ENCODE measurements at places on chromosomes 1 and 21.

DNA sequence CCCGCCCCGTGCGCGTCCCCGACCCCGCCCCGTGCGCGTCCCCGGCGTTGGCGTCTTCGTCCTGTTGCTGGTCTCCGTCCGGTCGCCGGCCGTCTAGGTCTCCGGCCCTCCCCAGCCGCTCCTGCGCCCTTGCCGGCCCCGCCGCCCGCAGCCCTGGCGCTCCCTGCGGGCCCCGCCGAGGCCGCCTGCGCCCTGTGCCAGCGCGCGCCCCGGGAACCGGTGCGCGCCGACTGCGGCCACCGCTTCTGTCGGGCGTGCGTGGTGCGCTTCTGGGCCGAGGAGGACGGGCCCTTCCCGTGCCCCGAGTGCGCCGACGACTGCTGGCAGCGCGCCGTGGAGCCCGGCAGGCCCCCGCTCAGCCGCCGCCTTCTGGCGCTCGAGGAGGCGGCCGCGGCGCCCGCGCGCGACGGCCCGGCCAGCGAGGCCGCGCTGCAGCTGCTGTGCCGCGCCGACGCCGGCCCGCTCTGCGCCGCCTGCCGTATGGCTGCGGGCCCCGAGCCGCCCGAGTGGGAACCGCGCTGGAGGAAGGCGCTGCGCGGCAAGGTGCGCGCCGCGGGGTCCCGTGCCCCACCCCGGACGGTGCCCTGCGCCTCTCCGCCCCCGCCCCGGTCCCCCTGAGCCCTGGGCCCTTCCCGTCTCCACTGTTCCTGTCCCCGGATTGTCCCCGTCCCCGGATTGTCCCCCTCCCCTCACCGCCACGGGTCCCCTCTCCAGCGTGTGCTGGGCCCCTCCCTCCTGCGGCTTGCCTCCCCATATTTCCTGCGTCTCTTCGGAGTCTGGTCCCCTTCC is at the start of gene RNF187:
RNF187 (plus strand) TSS at position 47 of the 789 bp plus-strand sequence.
- peak; percentile 59 for DNase-seq

GRCh38 chr1:177922209-177922608 is 47.6 kb downstream of the SEC16B start:
- DNase-seq = no peak

DNA sequence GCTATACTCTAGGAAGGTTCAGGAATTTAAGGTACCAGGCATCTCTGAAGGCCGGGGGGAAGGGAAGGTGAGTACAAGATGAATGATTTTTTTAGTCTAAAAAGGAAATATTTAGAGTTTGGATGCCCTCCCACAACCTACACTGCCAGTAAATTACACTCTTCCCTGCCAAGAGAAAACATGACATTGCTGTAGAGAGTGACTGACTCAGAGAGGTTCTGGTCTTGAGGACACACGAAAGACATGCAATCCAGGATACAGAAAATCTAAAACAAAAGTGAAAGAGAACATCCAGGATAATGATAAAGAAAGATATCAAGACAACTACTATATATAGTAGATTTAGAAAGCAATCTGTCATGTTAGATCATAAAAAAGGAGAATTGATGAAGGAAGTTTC is 200.5 kb downstream of the TYW3 start:
- DNase-seq = no peak

GRCh38 chr1:231927431-231927830 is 300.8 kb downstream of the DISC1 start:
- DNase-seq = no peak

DNA sequence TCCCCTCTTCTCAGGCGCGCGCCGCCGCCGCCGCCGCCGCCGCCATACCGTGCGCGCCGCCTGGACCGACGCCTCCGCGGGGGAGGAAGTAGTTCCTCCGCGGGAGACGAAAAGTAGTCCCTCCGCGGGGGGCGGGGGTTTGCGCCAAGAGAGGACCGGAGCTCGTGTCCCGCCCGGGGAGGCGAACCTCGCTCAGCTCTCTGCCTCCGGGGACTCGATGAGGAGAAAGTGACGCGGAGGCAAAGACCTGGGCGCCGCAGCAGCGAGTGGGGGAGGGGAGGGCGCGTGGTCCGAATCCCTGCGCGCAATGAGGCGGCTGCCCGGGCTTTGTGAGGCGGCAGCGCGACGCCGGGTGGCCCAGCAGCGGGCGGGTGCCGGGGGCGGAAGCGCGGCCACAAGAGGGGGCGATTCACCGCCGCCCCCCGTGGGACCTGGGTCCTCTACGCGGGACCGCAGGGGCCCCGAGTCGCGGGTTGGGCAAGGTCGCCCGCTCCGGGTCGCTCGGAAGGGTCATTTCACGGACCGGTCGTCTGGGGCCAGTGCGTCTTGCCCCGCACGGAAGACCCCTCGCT is at the start of gene BRWD1:
BRWD1 (minus strand) TSS at position 62 of the 572 bp plus-strand sequence. CDS start 141 bp downstream, outside the sequence.
- DNase-seq = peak; percentile 82

DNA sequence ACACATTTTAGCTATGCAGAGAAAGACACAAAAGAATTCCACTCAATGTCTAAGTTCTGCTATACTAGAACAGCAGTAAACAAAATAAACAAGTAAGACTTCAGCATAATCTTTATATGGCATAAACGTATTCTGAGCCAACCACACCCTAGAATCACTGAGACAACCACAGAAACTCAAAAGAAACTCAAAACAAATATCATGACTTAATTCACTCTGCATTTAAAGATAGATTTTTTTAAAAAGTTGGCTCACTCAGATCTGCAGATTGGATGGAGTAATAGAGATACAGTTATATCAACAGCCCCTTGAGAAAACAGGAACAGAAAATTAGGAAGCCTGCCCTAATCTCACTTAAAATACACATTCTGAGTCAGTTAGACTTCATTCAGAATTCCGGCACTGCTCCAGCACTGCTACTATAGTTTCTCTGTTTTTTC is 95.0 kb downstream of the COL24A1 start:
- DNase-seq = no peak

DNA sequence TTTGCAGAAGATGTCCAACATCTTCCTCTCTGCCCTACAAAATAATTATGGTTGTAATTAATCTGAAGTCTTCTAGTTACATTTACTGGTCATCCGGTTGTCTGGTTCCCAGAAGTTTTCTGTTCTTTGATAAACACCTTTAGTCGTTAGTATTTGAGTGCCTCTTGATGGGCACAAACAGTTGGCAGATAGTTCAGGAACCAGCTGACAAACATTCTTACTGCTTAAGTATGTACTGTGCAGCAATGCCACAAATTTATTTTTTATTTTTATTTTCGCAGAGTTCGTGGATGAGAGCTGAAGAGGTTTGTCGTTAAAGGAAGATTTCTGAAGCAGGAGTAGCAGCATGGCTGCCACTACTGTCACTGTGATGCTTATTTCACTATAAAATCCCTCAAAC is 84.7 kb downstream of the RABGAP1L start:
- DNase-seq = no peak

DNA sequence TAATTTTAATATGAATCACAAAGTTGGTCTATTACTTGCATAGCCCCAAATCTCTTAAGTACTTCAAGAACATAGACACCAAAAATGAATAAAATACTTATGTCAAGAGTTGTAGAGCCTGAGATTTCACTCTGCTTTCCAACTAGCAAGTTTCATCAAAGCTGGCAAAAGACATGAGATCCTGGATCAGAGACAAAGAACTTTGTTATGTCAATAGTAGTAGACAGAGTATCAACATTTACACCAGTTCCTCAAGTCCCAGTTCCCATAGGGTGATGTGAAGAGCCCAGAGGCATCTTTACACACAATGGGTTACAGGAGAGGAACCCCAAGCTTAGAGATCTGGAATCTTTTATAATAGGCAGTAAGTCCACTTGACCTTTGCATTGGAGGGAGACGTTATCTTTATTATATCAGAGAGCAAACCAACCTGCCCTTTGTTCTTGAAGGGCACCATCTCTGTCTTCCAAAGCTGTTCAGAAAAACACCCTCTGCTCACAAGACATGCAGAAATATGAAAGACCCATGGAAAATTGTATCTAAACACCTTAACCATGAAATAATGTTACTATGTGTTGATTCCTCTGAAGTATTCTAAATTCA is 174.4 kb upstream of the GALNT2 start:
- DNase-seq = no peak

DNA sequence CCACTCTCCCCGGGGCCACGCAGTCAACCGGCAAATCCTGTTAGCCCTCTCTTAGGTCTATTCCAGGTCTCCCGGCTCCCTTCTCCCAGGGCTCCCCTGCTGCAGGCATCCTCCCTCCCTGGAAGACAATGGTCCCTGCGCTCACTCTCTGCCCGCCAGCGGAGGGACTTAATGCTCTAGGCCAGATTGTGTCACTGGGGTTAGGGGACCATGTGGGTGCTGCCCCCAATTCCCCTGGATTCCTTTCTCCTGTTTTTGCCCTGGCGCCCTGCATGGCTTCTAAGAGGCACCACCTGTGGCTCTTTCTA is 8.2 kb downstream of the FAM131C start:
- no peak for DNase-seq

DNA sequence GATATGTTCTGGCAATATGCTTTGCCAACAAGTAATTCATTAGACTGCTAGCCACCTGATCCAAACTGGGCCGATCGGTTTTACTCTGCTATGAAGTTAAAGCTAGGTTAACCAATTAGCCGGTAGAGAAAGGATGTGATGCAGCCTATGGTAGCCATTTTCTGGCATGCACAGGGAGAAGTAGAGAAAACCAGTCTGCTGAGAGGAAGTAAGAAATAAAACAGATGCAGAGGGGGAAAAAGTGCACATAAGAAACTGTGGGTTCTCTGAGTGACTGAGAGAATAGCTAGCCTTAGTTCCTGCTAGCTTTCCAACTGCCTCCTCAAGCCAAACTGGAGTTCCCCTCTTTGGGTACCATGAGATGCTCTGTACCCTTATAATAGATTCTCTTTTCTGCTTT is 52.8 kb downstream of the ARID4B start:
- DNase-seq = no peak

GRCh38 chr1:247204177-247204647 is 32.4 kb upstream of the ZNF124 start:
- no peak for DNase-seq

- no peak for DNase-seq
These were observed at the start of gene CHI3L1 for GRCh38 chr1:203186446-203187303. Gene CHI3L1 (minus strand): TSS chr1:203186704. CDS start chr1:203186623, 81 bp downstream.

DNA sequence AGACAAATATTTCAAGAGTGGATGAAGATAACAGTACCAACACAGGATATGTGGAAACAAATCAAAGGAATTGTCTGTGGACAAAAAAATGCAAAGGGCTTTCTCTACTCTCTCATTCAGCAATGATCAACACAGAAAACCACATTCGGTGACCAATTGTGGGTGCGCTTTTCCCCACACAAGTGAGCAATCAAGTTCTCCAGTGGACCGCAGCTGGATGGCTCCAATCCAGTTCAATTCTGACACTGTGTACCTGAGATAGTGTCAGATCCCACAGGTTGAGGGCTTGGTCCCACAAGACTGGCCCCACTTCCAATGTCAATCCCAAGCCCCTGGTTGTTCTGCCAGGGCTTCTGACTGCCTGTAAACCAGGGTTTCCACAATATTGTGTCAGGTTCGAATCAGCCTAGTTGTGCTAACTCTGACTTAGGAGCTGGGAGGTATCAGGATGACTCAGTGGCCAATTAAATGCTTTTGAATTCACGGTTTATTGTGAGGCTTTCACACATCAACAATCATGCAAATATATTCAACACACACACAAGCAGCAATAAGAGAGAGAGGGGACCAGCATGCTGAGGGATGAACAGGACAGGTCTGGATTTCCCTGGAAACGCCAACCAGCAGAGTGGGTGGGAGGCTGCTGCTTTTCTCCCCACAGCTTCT is 87.0 kb upstream of the BTG3 start:
- no peak for DNase-seq

DNA sequence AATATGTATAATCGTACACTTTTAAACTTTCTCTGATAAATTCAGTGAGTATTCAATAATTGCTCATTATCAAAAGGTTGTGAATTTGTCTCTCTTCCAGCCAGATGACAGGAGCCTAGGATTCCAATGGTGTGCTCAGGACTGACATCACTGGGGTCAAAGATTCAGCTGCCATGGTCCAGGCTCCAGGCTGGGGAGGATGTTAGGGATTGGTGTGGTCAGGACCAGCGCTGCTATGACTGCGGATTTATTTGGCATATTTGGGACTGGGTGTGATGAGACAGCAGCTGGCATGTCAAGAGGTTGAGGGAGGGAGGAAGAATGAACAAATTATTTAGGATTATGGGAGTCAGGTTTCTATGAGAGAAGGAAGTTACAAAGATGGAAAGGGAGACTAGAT is 48.2 kb upstream of the ABCA4 start:
- no peak for DNase-seq

DNA sequence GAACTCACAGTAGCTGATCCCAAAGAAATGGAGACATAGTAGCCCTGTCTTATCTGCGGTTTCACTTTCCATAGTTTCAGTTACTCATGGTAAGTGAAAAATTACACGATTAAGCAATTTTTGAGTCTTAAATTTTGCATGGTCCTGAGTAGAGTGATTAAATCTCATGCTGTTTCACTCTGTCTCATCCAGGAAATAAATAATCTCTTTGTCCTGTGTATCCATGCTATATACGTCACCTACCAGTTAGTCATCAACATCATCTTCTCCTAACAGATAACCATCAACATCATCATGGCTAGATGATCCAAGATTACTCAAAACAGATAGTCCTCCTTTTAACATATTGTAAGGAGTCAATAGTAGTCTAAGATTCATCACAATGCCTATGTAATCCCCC is 1589.3 kb downstream of the BRINP3 start:
- DNase-seq = no peak

- no peak for DNase-seq
These were observed 53.4 kb downstream of the MAN1C1 start for GRCh38 chr1:25669781-25670567.

GRCh38 chr1:159077120-159077961 is 775 bp upstream of the AIM2 start:
- DNase-seq = peak; percentile 97

GRCh38 chr1:92511541-92511940 is 24.8 kb upstream of the GFI1 start:
- no peak for DNase-seq
